CMK (cell line): ENCODE measurements at places on chromosomes 6 and 20.

- DNase-seq, result no peak
Measured at GRCh38 chr20:6504826-6505225, 262.7 kb upstream of the BMP2 start.

- no peak for DNase-seq
Measured at GRCh38 chr20:36519012-36519719, 22.2 kb upstream of the MYL9 start.

- DNase-seq, result no peak
Measured at GRCh38 chr20:58399926-58400325, 10.9 kb downstream of the VAPB start.

- DNase-seq, result no peak
Measured at GRCh38 chr6:15023448-15023847, 222.4 kb upstream of the JARID2 start.

GRCh38 chr6:2231438-2231837 is 14.0 kb downstream of the GMDS start:
- DNase-seq, result no peak

DNA sequence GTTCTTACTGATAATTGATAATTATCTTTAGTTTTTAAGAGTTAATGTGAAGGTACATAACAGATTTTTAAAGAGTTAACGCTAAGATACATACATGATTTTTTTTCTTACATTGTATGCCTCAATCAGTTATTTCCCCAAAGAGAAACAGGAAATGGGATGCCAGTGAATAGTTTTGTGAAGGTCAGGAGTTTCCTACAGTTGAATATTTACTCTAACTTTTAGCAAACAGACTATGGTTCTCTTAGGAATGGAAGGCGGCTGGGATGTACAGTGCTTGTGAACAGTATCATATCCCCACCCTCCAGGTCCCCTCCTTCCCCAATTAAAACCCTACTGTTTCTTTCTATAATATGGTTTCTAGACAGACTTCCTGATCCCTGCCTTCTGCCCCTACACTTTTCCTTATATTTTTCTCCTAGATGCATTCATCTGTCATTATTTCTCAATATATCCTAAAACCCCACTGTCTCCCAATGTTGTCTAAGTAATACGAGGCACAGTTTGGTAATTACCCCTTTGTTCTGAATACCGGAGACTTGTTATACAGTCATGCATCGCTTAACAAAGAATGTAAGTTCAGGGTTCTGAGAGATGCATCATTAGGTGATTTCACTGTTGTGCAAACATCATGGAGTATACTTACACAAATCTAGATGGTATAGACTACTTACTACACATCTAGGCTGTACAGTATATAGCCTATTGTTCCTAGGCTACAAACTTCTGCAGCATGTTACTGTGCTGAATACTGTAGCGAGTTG is 29.2 kb downstream of the SLC35A1 start:
- DNase-seq, result no peak

DNA sequence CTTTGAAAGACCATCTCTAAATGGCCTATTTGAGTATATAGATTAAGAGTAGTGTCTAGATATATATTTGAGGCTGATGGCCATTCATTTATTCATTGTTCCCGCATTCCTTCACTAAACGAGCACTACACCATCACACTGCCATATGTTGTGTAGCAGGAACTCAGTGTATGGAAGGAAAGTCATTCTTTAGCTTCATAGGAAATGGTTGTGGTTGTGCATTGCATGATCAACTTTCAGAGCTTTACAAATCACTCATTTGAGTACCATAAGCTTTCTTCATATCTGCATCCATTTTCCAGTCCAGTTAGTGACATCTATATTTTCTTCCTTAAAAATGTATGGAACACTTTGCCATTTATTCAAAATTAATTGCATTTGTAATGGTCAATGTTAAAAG is 97.9 kb downstream of the ARID1B start:
- no peak for DNase-seq

- no peak for DNase-seq
Measured at GRCh38 chr6:142947714-142948480, 2.9 kb upstream of the HIVEP2 start.

DNA sequence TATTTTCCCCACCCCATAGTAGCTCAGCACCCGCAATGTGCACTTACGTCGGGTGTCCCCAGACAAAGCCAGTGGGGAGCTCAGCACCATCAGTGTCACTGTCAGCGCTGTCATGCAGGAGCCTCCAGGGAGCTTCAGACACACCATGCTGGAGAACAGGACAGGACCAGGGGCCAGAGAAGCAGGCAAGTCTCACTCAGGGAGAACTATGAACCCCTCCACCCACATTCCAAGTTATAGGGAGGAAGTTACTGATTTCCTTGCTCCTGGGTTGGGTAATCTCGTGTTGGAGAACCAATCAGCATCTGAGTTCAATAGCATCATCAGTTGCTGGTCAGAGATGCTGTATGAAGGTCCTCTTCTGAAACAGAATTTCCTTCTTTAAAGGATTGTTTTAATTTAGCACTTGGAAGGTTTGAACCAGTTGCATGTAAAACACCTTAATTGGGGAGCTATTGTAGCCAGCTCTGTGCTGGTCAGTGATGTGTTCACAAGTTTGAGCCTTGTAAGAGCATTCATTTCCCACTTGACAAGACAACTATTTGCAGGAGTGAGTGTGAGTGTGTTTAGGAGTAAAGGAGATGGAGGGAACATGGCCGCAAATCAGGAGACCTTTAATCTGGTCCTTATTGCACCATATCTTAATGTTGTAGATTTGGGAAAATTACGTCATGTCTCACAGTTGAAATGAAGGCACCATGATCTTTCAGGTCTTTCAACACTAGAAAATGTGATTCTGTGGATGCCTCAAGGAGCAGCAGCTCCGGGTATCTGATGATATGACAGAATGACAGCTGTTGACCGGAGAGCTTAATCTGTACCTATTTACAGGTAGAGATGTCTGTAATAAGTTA is at the start of gene HLA-DRB1:
HLA-DRB1 (minus strand) TSS at position 253 of the 854 bp plus-strand sequence; CDS start at position 147, 106 bp downstream.
- DNase-seq, result no peak

- DNase-seq, result no peak
Measured at GRCh38 chr20:432677-433299, 24.7 kb downstream of the RBCK1 start.

DNA sequence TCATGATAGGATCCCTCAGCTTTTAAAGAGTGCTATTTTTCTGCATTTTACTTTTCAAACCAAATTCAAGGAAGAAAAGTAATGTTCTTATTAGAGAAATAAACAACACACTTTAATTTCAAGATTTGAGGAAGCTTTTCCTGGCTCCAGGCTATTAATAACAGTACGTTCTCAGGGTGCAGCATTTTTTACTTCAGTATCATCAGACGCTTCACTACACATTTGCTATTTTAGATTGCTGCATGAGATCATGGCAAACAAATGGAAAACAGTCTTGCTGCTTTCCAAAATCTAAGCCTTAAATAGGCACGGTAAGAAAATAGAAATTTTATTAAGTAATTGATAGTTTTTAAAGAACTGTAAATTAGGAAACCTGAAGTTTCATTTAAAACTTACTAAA is 253.6 kb upstream of the EXOC2 start:
- DNase-seq, result no peak

DNA sequence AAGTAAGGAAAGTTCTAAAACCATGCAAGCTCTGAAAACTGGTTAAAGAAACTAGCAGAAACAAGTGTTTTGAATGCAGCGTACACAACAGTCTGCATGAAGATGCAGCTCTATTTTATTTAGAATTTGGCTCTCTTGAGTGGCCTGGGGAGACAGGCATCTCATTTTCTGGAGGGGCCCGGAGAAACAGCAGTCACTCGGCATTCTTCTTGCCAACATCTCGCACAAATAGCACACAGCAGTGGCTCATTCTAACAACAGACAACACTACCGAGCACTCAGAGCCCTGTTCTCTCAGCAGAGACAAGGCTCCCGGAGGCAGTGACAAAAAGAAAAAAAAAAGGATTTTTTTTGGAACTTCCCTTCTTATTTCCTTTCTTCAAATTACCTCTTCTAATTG is 108.5 kb upstream of the STMND1 start:
- DNase-seq, result no peak

DNA sequence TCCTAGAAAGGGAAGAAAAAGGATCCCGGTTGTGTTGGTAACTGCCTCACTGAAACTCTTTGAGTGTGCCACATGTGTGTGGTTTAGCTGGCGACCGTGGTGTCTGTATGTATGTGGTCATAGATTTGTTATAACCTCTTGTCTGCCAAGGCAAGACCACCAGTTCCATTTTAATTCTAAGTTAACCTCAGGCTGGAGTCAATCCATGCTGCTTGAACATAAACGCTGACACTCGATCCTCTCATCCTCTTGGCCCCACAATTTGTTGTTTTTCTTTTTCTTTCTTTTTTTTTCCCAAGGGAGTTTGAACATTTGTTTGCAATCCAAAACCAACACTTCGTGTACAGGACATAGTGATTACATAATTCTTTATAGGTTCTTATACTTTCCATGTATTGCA is 318.9 kb upstream of the JAG1 start:
- no peak for DNase-seq

GRCh38 chr6:38182426-38182825 is 362.9 kb downstream of the ZFAND3 start:
- no peak for DNase-seq

DNA sequence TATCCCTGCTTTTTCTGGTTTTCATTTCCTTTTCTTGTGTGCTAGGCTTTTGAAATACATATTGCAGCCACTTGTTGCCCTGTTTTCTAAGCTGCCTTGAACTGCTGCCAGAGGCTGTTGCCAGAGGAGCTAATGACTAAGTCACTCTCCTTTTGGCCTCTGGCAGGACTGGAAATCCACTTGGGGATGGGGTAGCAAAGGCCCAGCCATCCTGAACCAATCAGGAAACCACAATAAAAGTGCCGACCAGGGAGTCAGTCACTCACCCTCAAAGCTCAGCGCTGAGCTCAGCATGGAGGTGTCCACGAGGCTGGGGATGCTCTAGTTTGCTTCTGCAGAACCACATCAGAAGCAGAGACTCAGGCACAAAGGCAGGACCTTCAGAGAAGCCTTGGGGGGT is 813.0 kb downstream of the DHX35 start:
- DNase-seq, result no peak

DNA sequence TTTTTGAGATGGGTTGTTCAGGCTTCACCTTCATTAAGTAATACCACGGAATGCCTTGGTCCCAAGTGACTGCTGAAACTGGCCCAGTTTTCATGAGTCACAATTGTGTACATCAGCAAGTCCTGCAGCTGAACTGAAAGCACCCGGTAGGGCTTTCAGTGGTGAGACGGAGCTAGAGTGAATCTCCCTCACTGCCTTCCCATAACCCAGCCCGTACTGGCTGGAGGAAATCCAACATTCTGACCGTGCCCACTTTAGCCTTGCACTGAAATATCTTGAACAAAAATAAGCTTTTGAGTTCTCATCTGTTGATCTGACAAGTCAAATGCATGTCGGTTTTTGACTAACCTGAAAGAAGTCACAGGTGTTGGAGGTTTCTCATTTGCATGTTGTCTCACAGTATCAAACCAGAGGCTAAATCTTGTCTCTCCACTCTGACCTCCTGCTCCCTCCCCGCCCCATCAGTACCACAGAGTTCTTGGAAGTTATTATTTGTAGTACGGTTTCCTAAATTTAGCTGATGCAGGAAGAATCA is 35.9 kb downstream of the DUSP22 start:
- no peak for DNase-seq

DNA sequence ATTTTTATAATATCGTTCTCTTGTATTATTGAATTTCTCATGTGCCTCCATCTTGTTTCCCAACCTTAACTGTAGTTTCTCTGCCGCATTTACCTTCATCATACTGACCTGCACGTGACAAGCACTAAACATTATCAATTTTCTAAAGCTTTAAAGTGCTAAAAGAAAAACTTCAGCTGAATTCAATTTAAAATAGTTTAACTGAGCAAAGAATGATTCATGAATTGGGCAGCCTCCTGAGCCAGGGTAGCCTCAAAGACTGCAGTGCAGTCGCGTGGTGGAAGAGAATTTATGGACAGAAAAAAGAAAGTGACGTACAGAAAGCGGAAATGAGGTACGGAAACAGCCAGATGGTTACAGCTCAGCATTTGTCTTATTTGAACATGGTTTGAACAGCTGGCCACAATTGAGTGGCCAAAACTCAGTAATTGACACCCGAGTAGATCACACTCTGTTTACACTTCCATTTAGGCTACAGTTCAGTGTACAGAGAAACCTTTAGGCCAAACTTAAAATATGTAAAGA is 4.2 kb upstream of the ZDHHC14 start:
- no peak for DNase-seq

DNA sequence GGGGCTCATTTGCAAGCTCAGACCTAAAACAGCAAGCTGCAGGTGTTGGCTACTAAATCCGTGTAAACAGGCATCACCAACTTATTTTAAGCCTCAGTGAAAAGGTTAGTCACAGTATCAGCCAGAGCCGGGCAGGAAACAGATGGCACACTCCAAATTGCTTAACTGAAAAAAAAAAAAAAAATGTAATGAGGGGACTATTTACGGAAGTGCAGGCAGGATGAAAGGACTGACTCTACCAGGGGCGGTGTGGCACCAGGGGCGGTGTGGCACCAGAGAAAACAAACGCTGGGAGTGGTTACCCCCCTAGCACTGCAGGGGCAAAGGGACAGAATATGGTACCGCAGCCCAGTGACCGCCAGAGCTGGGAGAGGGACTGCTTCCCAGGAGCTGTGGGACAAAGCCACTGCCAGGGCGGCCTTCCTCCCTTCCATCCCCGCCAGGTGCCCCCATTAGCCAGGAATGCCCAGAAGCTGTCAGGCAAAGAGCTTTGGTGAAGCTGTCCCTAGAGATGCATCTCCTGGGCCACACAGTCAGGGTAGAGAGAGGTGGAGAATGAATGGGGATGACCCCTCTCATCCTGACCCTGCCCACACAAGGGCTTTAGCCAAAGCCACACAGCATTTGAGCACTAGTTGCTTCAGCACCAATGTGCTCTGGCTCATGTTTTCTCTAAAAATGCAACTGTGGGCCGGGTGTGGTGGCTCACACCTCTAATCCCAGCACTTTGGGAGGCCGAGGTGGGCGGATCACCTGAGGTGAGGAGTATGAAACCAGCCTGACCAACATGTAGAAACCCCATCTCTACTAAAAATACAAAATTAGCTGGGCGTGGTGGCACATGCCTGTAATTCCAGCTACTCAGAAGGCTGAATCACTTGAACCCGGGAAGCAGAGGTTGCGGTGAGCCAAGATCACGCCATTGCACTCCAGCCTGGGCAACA is 39.6 kb upstream of the GFOD1 start:
- peak; percentile 52 for DNase-seq

DNA sequence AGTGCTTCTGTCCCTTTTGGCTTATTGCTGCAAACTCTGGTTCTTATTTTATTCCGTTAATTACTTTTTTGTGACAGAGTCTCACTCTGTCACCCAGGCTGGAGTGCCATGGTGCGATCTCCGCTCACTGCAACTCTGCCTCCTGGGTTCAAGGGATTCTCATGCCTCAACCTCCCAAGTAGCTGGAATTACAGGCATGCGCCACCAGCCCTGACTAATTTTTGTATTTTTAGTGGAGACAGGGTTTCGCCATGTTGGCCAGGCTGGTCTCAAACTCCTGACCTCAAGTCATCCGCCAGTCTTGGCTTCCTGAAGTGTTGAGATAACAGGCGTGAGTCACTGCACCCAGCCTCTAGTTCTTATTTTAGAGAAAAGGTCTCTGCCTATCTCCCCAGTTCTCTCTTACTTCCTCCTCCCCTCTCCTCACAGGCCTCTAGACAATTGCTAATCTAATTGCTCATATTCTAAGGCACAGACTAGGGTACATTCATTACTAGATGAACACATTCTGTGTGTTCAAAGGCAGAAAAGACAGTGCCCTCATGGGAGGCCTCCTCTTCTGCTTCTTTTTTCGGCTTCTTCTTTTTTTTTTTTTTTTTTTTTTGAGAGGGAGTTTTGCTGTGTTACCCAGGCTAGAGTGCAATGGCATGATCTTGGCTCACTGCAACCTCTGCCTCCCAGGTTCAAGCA is 27.0 kb downstream of the EDEM2 start:
- peak; percentile 63 for DNase-seq

GRCh38 chr6:167826230-167826895 is 348 bp upstream of the AFDN start:
- no peak for DNase-seq
